ENCODE measurements at places on chromosomes 11 and 22.

- DNase-seq: peak; percentile 94
Measured at GRCh38 chr11:114439229-114440120, at the start of gene REXO2. Gene REXO2 (plus strand): TSS chr11:114439467. CDS start chr11:114439529, 62 bp downstream.

DNA sequence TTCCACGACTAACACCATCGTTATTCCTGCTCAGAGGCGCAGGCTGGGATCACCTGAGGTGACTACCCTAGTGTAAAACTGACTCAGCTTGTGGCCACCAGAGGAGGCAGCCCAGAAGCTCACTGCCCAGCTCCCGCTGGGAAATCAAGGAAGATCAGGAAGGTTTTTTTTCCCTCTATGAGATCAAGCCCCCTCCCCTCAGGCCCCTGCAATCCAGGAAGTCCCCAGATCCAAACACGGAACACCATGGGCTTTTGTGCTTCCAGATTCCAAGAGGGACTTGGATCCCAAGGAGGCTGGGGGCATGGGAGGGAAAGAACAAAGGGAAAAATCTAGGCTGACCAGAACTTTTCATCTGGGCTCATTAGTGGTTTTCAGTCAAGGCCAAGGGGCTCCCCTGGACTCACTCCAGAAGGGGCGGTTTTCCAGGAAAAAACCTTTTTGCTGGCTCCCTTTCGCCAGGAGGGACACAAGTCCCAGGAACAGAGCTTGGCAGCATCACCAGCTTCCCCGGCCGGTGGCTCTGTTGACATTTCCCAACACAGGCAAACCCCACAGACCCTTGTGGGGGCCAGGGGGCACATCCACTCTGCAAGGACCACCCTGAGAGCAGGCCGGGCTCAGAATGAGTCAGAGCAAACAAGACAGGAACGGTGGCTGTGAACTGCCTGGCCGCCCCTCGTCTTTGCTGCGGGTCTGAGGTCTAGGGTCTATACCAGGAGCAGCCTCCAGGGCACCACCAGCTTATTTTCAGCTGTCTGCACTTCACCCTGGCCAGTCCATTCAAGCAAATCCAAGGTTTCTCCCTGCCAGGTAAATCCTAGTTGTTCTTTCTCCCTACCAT is 36.8 kb downstream of the MYH9 start:
- no peak for DNase-seq

DNA sequence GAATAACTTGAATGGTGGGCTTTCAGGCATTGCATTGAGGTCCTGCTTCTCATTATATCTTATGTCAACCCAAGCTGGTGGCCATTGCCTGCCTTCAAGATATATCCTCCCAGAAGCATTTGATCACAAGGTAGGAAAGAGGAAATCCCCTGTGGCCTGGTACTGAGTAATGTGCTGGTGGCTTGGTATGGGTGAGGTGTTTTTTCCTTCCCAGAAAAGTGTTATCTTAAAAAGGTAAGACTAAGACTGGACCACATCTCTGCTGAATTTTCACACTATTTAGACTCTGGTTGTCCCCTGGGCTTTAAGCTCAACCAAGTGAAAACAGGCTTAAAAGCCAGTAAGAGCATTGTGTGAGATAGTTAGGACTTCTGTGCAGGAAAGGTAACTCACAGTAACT is 3.7 kb downstream of the INSC start:
- DNase-seq: no peak

GRCh38 chr11:83722392-83723119 is 436.4 kb upstream of the CCDC90B start:
- no peak for DNase-seq

Data from cerebellum (tissue), 4 donors.